ENCODE measurements at places on chromosomes 7 and 10.

DNA sequence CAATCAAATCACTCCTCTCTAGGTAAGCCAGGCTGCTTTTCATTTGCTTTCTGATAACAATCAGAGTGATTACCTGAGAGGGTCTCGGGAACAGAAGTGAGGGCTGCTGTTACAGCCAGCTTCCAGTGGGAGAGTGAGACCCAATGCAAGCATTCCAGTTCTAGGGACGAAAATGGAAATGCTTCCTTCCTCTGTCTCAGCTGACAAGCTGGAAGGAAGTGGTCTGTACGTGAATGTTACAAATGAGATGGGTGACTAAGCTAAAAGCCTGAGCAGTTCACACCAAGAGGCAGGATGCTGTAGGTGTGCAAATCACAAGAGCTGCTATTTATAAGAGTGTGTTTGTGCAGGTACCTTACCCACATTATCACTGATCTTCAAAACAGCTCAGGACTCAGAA is 772.4 kb downstream of the GRID1 start:
- no peak for DNase-seq

- DNase-seq: no peak
Measured at GRCh38 chr7:35004531-35005095, 32.7 kb downstream of the DPY19L1 start.

DNA sequence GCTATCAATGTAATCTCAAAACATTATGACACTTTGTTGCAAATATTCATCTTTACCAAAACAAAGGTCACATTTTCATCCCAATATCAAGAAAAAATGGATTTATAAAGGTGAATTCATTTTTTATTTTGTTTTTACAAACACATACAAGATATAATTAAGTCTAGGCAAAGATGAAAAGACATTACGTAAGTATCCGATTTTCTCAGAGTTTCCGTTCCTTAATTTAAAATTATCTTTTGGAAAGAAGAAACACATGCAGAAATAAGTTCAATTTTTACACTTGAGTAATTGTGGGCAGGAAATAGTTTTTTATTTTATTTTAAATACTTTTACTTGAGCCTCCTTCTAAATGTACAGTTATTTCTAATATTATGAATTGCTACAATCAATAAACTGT is 24.6 kb downstream of the RTKN2 start:
- no peak for DNase-seq

DNA sequence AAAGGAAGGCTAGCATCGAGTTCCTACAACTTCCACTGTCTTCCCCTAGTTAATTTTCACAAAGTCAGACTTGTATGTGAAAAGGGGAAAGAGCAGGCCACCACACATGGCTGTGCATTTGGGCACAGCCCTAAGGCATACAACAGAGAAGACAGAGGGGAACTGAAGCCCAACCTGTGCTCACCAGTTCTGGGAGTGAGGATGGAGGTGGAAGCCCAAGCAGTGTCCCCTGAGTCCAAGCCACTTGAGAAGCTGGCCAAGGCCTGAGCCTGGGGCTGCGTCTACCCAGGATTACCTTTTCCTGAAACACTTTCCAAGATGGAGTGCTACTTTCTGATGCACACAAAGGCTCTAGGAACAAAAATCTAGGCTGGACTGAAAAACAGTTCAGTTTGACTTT is 20.3 kb downstream of the GPNMB start:
- no peak for DNase-seq

- DNase-seq: no peak
Measured at GRCh38 chr7:136925044-136925443, 56.6 kb downstream of the CHRM2 start.

- DNase-seq: no peak
Measured at GRCh38 chr10:78619115-78619851, 449.5 kb upstream of the ZMIZ1 start.

Data from activated CD4-positive, CD25-positive, alpha-beta regulatory T cell (primary cell).